ENCODE measurements at places on chromosomes 13 and 19.

- DNase-seq, result no peak
These were observed 52.9 kb downstream of the MBNL2 start for GRCh38 chr13:97274829-97275649.

GRCh38 chr13:63124863-63125262 lies 1709.2 kb upstream of the PCDH20 start:
- no peak for DNase-seq

DNA sequence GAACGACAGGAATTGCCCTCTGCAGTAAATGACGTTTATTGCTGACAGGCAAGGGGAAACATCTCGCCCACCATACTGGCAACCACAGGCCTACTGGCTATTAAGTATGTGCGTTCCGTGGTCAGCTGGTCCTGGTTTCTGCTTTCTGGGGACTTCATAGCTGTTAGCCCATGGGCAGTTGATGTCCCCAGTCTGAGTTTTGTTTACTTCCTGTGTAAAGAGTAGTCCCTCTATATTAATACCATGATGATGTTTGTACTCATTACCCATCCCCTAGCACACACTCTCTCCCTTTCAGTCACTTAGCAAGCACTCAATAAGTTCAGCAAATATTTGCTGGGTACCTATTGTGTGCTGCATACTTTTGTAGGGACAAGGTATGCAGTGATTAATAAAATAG lies 6.5 kb upstream of the MIA start:
- no peak for DNase-seq

DNA sequence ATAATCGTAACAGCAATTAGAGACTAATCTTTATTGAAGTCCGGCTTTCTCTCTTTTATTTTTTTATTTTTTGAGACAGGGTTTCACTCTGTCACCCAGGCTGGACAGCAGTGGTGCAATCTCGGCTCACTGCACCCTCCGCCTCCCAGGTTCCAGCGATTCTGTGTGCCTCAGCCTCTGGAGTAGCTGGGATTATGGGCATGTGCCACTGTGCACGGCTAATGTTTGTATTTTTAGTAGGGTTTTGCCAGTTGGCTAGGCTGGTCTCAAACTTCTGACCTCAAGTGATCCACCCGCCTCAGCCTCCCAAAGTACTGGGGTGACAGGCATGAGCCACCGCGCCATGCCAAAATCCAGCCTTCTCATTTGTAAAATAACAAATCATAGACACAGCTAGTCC lies 3.7 kb downstream of the APOC2 start:
- no peak for DNase-seq

GRCh38 chr19:3159565-3159964 lies 19.0 kb upstream of the S1PR4 start:
- DNase-seq, result no peak

- DNase-seq, result no peak
These were observed 9.5 kb upstream of the MBNL2 start for GRCh38 chr13:97212601-97213040.

- DNase-seq, result peak; percentile 68
These were observed 572 bp upstream of the FKBP8 start for GRCh38 chr19:18543814-18544475.

GRCh38 chr19:21655540-21656126 lies 111.7 kb downstream of the ZNF100 start:
- no peak for DNase-seq

DNA sequence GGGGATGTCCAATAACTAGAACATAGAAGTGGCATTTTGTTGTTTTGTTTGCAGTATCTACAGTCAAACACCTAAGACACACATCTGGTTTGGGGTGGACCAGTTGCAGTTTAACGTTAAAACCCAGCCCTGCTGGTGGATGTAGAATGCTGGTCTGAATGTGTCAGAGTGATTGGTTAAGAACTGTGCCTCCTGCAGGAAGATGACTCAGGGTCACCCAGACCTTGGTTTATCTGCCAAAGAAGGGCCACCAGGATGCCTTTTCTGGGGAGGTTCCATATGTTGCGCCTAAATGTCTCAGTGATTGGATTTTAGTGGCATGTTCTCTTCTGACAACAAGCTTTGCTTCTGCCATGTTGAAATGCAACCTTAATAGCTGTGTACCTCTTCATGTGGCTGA lies 23.1 kb downstream of the ZNF536 start:
- no peak for DNase-seq

GRCh38 chr13:101875717-101876393 lies 423.4 kb downstream of the ITGBL1 start:
- no peak for DNase-seq

GRCh38 chr19:17379221-17379631 lies 2.1 kb upstream of the PLVAP start:
- DNase-seq, result no peak

DNA sequence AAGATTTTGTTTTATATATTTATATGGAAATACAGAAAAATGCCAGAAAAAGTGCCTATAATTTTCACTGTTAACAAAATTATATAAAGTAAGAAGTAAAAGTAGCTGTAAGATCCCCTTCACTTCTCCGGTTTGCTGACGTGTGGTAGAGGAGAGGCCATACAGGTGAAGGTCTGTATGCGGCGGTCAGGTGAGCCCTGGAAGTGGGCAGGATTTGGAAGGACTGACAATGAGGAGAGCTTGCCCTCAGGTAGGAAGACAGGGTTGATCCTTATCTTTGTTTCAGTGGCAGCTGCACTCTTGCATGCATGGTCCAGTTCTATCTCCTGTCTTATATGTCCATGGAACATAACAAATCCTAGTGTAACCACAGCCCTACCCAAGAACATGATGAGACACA lies 16.9 kb upstream of the TFDP1 start:
- no peak for DNase-seq

DNA sequence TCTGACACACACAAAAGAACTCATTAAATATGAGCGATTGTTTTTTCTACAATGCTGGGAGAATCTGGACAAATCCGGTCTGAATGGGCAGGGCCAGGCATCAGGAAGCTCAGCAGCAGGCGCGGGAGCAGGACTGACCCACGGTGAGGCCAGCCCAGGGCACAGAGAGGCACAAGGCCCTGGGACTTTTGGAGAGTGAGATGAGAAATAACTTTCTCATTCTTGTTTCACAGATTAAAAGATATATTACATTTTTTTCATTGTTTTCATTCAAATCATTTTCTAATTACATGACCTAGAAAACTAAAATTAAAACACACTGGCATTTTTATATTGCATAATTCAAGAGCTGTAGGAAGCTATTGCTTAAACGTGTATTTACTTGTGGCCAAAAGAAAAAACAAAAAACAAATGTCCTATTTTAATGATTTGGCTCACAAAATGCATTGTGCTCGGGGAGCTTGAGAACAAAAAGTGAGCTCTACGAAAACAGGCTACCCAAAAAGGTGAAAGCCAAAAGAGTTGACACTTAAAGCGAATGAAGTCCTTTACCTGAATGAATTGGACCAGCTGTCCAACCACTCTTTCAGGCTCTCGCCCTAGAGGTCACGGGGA lies 133.1 kb downstream of the TNFRSF19 start:
- DNase-seq, result no peak

GRCh38 chr13:69556540-69557196 lies 551.0 kb upstream of the ATXN8OS start:
- no peak for DNase-seq

DNA sequence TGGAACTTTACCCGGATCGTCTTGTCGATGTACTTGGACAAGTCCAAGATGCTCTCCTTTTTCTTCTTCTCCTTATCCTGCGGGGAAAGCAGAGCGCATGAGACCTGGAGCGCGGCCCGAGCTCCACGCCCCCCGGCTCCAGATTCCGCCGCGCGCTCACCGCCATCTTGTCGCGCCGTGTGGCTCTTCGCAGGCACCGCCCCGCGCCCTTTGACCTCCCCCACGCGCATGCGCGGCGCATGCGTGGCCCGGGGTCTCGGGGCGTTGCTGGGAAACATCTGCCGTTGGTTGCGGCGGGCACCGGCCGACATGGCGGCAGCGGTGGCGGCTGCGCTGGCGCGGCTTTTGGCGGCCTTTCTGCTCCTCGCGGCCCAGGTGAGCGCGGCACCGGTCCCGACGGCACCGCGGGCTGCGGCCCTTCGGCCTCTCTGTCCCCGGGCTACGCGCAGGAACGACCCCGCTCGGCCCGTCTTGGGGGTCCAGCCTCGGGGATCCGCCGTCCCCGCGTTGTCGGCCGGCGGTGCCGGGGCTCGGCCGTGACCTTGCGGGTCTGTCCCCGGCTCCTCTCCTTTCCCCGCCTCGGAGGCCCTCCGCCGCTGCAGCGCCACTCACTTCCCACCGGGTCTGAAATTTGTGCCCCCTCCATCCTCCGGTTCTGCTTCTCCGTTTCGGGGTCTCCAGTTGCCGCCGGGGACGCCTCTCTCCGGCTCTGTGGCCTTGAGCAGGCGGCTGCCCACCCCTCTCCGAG lies at the start of the genes LSM7 and SPPL2B:
Gene LSM7, minus strand, starts transcription at position 186 of the 748 bp plus-strand sequence. Its CDS starts 20 bp downstream, at position 166.
Gene SPPL2B, plus strand, starts transcription at position 284 of the 748 bp plus-strand sequence. Its CDS starts 26 bp downstream, at position 310.
- DNase-seq, result peak; percentile 92

GRCh38 chr19:18194554-18195238 lies 1.7 kb downstream of the MPV17L2 start:
- no peak for DNase-seq

DNA sequence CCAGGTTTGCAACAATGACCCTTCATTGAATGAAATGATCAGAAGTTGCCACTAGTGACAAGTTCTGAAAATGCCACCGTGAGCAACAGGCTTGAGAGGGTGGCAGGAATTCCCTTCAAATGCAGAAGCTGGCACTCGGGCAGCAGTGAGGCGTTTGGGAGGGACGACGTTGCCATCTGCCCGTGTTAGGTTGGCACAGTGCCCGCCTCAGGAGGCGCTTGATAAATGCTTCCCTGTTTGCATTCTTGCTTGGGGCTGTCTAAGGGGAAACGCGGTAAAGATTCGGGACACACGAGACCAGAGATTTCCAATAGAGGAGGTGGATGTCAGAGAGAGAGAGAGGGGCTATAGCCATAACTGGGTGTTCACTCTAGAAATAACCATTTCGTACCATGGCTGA lies 101.9 kb downstream of the TEX29 start:
- no peak for DNase-seq

- DNase-seq, result no peak
These were observed 19.6 kb upstream of the NFIC start for GRCh38 chr19:3346677-3347353.

DNA sequence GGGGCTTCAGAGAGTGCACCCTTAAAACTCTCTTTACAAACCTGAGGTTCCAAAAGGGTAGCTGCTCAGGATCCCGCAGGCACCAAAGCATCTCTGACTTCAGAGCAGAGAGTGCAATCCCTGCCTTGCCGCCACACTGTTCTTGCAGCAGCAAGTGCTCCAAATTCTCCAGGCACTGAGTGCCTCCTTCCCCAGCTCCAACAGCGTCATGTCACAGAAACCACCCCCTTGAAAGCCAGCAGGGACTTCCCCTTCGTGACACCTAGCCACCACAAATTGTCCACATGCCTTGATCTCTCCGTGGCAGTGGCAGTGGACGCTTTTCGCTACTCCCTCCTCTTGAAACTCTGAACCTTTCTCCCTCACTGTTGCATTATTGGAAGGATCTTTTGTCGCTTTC lies 39.9 kb downstream of the MBNL2 start:
- DNase-seq, result no peak

- no peak for DNase-seq
These were observed 315.9 kb downstream of the ATP8A2 start for GRCh38 chr13:25687471-25688225.

DNA sequence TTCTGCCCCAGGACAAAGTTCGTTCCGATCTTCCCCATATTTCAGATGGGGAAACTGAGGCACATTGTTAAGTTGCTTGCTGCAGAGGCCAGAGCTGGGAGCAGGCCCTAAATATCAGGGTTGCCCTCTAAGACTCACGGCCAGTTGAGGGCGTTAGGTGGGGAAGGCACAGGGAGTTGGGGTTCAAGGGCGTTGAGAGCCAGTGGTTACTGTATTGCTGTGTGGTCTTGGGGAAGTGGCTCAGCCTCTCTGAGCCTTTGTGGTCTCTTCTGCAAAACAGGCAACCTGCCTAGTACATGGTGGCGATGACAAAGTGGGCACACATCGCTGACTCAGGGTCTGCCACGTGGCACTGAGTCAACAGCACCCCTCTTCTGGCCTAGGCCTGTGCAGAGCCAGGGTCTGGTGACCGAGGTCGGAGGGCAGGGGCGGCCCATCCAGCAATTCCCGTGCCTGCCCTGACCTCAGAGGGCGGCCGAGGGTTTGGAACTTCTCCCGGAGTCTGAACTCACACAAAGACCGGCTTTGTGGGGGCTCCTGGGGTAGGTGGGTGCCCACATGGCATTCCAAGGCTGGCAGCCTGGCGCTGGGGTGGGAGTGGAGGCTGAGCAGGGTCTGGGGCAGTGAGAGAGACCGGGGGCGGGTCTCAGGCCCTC lies 10.2 kb downstream of the TNFAIP8L1 start:
- DNase-seq, result no peak

- DNase-seq, result no peak
These were observed 16.9 kb downstream of the MED26 start for GRCh38 chr19:16611121-16611520.

- no peak for DNase-seq
These were observed 224.8 kb downstream of the NHLRC3 start for GRCh38 chr13:39263033-39263432.

DNA sequence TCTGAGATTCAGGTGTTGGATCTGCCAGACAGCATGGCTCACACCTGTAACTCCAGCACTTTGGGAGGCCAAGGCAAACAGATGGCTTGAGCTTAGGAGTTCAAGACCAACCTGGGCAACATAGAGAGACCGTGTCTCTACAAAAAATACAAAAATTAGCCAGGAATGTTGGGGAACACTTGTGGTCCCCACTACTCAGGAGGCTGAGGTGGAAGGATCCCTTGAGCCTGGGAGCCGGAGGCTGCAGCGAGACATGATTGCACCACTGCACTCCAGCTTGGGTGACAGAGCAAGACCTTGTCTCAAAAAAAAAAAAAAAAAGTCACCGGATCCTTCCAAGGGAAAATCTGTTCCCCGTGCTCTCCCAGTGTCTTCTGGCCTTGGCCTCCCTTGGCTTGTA lies 109.2 kb downstream of the IRS2 start:
- DNase-seq, result no peak

- peak; percentile 84 for DNase-seq
These were observed 4.2 kb downstream of the LTBP4 start for GRCh38 chr19:40605216-40605971.

DNA sequence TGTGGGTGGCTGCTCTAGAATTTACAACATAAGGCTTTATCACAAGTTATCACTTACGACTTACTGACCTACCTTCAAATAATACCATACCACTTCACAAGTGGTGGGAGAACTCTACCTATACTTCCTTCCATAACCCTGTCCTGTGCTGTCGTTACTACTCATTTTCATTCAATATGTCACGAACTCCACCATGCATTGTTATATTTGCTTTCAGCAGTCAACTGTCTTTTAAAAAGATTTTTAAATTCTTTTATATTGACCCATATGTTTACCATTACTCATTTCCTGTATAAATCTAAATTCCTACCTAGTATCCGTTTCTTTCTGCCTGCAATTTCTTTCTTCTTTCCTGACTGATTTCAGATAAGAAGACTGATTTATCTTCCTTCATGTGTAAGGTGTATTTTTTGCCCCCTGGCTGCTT lies 200.0 kb downstream of the KLF12 start:
- no peak for DNase-seq

Measured in activated effector memory CD4-positive, alpha-beta T cell treated with Interleukin-2 at 50 U/mL for 16 hours (primary cell).